ENCODE measurements at places on chromosomes 6 and 20.

DNA sequence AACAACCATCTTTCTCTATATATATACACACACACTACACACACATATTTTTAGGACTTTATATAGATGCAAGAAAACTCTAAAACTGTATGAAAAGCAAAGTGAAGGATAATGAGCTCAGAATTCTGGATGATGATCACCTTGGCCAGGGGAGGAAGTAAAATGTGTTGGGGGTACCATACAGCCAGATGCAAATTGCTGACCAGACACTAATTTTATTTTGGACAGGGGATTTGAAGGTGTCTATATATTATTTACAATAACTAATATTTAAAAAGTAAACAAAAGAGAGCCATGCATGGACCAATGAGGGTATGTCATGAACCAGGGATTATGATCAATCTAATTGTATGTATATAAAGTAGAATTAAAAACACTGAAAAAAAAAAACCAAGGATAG, 19.8 kb upstream of the TBC1D22B start:
- no peak for DNase-seq

- DNase-seq, result no peak
Measured at GRCh38 chr6:21836772-21837425, 243.3 kb downstream of the SOX4 start.

GRCh38 chr6:1082285-1082935, 229.5 kb upstream of the FOXQ1 start:
- DNase-seq, result no peak

GRCh38 chr6:132131351-132131750, 180.2 kb upstream of the CCN2 start:
- DNase-seq, result no peak

DNA sequence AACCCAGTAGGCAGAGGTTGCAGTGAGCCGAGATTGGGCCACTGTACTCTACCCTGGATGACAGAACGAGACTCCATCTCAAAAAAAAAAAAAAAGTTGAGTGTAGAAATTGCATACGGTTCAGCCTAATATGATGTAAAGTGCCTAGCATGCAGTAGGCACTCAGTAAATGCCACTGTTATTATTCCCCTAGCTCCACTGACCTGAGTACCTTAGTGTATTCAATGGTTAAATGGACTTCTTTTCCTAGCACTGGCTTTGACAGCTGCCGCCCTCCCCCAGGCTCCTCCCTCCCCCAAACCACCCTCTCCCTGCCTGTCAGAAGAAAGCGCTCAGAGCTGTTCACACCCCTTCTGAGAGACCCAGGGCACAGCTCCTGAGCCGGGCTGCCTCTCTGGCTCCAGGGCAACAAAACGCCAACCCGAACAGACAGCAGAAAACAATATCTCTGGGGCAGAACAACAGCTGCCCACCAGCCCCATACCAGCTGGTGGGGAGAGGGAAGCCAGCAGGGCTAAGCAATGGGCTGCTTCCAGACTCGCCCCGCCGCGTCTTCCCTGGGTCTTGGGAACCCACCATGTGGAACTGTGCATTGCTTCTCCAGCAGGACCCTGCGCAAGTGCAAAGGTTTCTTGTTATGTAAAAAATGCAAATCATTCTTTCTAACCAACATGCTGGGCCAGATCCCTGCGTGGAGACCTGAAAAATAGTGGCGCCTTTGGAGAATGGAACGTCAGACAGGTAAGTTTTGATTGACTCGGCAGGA, 4.5 kb downstream of the CPNE5 start:
- no peak for DNase-seq

- DNase-seq, result no peak
Measured at GRCh38 chr20:12997128-12997655, 11.6 kb upstream of the SPTLC3 start.

DNA sequence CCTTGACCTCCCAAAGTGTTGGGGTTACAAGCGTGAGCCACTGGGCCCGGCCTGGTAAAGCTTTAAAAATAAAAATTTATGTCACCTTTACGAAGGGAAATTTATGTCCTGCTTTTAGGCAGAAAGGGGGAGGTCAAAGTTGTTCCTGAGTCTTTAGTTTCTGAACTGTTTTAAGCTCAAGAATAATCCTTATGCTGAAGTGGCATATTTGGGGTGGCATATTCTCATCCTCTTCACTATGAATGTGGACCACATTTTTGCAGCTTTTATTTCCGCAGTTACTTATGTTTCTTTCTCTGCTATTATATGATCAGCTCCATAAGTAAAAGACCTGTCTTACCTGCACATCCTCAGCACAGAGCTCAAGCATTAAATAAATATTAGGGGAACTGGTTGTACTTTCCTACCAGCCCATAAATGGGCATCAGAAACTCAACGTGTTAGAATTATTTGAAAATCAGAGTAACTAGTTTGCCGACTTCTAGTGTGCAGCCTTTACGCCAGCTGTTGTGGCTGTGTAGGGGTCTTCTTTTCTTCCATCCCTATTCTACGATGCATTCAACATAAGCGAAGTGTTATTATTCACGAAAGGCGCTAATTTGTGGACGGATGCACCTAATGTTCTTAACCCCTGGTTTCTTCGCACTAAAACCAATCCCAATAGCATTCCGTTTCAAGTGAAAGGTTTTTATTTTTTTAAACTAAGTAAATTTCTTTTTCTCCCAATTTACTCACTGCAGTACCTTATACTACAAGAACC, 867 bp upstream of the AKAP7 start:
- no peak for DNase-seq

GRCh38 chr20:57964011-57964862, 254.4 kb upstream of the PMEPA1 start:
- no peak for DNase-seq

Data from effector memory CD4-positive, alpha-beta T cell (primary cell).